Hematopoietic multipotent progenitor cell treated with erythropoietin and hydrocortisone succinate and interleukin-3 and kit ligand, for 17 days (in vitro differentiated cells): ENCODE measurements at places on chromosomes 4 and X.

GRCh38 chr4:79334783-79335182, 8.9 kb upstream of the NAA11 start:
- DNase-seq = no peak

DNA sequence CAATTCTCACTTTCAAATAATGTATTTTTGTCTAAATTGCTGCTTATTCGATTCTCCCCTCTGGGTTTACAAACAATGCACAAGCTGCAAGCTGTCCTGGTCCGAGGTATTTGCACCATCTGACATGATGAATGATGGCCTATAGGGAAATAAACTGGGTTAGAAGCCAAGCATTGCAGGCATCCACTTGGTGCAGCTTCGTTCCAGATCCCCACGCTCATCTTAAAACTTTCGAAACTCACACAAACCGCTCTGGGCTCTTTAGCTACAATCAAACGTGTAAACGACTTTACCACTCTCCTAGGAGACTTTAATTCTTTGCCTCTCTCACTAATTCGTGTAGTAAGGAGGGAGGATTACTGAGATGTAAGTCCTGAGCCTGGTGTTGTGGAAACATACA, 19.0 kb downstream of the PHKA2 start:
- DNase-seq = no peak

DNA sequence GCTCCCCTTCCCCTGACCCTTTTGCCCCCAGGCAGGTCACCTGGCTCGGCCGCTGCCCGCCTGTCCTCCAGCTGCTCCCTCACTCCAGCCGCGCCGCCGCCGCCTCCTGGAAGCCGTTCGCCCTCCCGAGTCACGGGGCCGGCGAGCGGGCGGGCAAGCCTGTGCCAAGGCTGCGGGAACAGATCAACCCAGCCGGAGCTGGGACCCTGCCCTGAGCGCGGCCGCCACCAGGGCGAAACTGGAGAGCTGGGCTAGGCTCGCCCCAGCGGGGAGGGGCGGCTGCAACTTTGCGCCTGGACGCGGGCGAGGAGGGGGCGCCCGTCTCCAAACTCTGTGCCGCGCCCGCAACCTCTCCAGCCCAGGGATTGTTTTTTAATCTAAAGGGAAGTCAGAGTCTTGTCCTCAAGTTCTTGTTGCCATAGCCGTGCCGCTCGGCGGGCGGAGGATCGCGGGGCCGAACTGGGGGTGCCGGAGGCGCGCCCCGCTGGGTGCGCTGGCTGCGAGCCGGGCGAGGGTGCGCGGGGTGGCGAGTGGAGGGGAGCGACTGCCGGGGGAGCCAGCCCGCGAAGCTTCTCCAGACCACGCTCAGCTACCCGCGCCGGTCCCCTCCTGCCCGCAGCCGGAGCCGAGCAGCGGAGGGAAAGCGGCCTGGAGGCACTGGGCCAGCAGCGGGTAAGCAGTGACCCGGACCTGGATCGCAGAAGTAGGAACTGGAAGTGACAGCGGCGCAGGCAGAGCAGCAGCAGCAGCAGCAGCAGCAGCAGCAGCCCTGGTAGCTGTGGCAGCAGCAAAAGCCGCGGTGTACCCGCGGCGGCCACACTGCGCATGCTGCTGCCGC, 13.4 kb downstream of the ARHGEF6 start:
- no peak for DNase-seq

DNA sequence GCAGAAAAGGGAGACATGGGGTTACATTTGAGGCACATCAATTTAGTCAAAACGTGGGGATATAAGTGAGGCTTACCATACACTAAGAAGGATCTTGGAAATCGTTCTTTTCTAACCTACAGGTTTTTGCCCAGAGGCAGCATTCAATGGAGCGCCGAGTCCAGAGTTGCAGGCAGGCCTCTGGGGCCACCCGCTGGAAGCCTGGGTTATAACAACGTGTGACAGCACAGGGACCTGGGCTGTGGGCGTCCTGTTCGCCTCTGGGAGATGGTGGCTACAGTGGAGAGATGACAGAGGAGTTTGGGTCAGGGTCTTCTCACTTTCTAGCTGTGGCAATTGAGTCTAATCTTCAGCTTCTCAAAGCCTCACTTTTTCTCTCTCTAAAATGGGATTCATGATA, 53.9 kb downstream of the ENPP6 start:
- no peak for DNase-seq

DNA sequence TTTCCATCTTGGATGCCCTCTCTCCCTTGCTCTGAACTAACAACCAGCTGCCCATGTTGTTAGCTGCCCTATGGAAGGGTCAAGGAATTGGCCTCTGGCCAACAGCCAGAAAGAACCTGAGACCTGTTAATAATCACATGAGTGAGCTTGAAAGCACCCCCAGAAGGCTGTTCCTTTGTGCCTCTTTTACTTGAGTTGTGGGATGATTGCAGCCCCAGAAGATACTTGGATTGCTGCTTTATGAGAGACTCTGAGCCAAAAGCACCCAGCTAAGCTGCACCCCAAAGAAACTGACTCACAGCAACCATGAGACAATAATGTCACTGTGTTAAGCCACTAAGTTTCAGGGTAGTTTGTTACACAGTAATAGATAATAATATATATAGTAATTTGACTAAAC, 73.3 kb downstream of the FRYL start:
- DNase-seq = no peak

DNA sequence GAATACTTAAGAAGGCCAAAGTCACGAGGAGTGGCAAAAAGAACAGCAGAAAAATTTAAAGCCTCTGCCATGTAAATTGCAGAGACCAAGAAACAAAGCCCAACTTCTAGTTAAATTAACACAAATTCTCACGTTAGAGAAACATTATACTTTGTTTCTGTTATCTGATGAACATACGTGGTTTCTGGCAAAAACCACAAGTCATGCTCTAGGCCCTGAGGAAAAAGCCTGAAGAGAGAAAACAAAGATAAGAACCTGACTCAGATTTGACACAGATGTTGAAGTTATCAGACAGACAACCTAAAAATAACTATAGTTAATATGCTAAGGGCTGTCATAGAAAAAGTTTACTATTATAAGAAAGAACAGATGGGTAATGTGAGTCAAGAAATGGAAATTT, 149.1 kb upstream of the PCDH10 start:
- DNase-seq = no peak
